Cortex of kidney (tissue), 1 donor: ENCODE measurements at places on chromosomes 11 and 22.

DNA sequence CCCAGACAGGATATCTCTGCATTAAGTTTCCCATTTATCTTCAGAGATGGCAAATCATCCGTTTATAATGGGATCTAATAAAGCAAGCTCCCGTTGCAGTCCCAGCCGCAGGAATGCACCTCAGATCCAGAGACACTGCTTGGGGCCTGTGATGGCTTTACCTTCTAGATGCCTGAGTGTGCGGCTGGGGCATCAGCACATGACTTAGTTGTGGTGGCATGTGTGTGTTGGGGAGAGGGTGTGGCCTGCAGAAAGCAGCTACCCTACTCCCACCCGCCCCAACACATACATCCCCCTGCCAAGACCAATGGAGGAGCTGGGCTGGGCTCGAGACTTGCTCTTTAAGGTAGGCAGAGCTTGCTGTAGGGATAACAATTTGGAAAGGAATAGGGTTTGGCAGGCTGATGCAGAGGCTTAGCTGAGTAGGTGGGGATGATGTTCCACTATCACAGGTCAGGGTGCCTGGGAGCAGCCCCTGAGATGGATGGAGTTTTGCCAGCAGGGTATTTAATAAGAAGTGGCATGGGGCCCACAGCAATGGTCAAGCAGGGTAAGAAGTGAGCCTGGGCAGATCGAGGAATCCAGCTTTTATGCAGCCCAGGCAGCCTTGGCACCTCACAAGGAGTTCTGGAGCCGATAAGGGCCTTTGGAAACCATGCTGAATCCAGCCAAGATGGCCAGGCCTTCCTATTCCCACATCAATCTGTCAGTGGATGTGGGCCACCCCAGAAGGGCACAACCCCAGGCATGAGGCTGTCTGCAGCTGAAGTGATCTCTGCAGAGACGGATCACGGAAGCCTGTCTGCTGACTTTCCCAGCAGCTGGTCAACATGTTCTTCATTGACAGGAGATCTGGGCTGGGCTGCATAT lies 601.3 kb downstream of the BUD13 start:
- no peak for DNase-seq

DNA sequence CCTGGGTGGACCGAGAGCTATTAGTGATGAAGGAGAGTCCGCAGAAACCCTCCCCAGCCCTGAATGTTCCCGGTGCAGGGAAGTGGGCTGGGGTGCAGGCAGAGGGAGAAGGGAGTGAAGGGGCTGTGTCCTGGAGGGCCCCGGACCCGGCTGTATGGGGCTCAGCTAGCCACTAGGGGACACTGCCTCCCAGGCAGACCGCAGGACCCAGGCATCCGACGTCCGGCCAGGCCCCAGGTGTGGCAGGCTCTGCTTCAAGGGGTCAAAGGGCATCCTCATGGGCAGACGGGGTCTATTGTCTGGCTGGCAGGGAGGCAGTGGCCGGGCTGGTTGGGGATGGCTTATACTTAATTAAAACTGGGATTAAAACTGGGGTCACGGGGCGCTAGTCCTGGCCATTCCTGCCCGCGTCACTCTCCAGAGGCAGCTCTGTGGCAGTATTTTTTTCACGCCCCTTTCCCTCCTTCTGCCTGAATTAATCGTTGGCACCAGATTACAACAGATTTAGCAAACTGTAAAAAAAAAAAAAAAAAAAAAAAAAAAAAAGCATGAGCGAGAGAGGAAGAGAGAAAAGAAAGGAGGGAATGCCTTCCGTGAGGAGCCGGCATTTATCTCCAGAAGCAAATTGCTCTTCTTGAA lies 5.1 kb downstream of the FLRT1 start:
- DNase-seq: no peak

DNA sequence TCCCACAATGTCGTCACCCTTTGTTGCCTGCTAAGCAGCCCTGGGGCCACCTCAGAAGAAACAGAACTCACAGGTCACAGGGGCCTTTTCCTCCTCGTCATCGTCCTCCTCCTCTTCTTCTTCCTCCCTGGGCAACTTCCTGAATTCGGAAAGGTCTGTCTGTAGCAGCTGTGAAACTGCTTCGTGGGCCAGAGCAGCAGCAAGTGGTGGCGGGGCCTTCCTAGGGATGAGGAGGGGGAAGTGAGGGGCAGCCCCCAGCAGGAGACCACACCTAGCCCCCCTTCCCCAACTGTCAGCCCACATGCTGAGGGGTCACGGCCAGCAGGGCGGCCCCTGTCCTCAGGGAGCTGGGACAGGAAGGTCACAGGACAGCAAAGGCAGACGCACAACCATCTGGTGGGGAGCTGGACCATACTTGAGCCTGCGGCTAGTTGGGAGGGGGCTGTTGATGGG lies 13.2 kb downstream of the PPM1F start:
- DNase-seq: no peak

DNA sequence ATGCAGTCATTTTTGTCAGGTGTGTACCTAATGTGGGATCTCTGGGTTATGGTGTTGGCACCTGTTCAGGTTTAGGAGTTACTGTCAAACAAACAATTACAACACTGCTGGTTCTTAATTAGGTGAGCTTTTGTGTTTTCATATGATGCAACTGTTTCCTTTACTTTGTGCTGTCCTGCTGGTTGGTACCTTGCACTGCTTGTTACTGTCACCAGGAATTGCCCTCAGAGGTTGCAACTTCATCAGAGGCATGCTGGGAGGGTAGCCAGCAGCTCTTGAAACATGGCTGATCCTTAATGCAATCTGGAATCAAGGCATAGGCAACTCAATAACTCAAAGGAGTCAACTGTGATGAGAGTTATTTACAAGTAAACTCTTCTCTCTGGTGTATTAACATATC lies 400.3 kb downstream of the MIAT start:
- DNase-seq: no peak

DNA sequence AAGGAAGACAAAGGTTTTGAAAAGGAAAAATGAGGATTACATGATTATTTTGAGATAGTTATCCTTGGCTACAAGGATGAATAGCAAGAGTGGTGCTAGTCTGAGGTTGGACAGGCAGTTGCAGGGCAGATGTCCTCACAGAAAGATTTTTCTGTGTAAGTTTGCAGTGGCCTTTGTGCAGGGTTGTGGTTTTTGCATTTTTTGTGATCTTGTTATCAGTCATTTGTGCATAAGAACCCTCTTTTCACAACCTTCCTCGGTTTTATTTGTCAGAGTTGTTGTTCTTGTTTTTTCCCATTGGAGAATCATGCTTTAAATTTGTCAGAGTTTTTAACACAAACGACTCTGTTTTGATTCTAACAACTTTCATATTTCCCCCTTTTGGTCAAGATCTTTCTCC lies 1.4 kb downstream of the CCDC134 start:
- DNase-seq: no peak

- DNase-seq: no peak
These were observed 55.5 kb downstream of the DGCR2 start for GRCh38 chr22:19066531-19067271.

- DNase-seq: no peak
These were observed 177.1 kb downstream of the LRRC4C start for GRCh38 chr11:41282395-41282794.

DNA sequence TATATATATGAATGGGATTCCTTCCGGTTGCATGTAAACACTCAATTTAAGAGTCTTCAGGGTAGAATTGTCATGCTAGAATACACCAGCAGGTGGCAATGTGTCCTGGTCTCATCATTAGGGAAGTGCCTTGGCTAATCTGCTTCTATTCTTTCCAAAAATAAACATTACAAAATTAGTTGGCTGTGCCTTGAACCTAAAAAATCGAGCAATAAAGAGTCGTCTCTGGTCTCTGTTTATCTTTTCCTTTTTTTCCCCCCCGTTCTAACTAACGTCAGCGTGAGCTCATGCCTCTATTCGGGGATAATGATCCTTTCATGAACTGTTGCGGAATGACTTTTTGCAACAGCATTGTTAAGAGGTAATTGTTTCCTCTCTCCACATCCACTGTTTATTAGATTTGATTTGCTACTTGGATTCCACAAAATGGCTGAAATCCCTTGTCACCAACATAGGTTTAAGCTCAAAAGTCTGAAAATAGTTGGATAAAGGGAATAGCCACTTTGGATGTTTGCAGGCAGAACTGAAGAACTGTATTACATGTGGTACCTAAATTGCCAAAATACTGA lies 1.2 kb upstream of the ARHGEF12 start:
- no peak for DNase-seq

- DNase-seq: no peak
These were observed 114.9 kb downstream of the FANCF start for GRCh38 chr11:22510741-22511140.

- no peak for DNase-seq
These were observed 753.1 kb upstream of the ARHGAP42 start for GRCh38 chr11:99934008-99934407.

- no peak for DNase-seq
These were observed 34.3 kb downstream of the MRTFA start for GRCh38 chr22:40602231-40602630.

DNA sequence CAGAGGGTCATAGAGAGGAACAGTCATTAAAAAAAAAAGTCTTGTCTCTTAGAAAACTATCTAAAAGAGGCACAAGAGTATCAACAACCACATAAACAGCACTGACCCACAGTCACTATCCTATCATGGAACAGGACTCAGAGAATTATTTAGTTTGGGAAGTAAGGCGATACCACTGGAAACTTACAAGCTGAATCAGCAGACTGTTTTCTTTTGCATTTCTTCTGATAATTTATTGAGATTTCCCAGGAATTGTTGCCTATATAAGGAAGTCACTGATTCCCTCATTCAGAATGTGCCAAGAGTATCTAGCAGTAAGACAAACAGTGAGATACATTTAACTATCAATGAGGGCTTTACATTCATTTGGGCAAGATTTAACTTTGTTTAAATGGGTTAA lies 304.1 kb downstream of the GUCY1A2 start:
- DNase-seq: no peak

- no peak for DNase-seq
These were observed 44.4 kb downstream of the EHF start for GRCh38 chr11:34665077-34665835.

- DNase-seq: no peak
These were observed 10.9 kb downstream of the OMP start for GRCh38 chr11:77113382-77114088.

GRCh38 chr22:41217553-41218157 lies 12.5 kb downstream of the L3MBTL2 start:
- DNase-seq: no peak

- DNase-seq: no peak
These were observed 22.1 kb upstream of the IGLL5 start for GRCh38 chr22:22865311-22866072.

DNA sequence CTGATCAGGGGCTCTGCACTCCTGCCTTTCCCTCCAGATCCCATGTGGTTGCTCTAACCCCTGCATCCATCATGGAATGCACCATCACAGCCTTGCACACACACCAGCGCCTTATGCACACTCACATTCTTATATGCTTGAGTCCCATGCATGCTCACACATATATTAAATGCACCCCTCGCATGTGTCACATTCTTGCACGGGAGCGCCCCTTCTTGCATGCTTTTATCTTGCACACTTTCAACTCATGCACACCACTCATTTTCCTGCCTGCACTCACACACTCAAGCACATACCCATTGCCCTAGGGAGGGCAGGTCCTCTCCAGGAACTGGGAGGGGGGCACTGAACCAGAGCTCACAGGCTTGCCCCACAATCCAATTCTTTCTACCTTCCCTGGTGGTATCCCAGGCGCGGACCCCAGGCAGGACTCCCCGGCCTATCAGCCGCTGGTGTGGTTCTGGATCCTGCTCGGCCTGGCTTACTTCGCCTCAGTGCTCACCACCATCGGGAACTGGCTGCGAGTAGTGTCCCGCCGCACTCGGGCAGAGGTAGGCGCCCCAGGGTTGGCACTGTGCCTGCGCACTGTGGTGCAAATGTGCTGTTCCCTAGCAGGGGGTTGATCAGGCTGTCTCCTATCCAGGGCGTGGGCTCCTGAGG lies 2.3 kb upstream of the CATSPERZ start:
- DNase-seq: no peak

DNA sequence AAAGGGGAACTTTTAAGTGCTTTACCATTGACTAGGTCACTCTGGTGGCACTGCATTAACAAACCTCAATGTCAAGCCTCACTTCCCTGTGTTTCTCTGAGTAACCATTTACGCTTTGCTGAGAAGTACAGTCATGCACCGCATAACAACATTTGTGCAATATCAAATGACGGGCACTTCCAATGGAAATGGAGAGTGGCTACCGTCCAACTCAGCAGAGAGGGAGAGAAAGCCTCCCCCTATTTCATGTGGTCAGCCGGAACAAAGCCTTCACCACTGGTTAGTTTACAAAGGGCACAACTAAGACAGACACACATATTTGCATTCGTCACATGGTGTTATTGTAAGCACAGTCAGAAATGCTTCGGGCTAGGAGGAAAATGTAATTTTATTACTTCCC lies 117.3 kb downstream of the RASSF10 start:
- DNase-seq: no peak

DNA sequence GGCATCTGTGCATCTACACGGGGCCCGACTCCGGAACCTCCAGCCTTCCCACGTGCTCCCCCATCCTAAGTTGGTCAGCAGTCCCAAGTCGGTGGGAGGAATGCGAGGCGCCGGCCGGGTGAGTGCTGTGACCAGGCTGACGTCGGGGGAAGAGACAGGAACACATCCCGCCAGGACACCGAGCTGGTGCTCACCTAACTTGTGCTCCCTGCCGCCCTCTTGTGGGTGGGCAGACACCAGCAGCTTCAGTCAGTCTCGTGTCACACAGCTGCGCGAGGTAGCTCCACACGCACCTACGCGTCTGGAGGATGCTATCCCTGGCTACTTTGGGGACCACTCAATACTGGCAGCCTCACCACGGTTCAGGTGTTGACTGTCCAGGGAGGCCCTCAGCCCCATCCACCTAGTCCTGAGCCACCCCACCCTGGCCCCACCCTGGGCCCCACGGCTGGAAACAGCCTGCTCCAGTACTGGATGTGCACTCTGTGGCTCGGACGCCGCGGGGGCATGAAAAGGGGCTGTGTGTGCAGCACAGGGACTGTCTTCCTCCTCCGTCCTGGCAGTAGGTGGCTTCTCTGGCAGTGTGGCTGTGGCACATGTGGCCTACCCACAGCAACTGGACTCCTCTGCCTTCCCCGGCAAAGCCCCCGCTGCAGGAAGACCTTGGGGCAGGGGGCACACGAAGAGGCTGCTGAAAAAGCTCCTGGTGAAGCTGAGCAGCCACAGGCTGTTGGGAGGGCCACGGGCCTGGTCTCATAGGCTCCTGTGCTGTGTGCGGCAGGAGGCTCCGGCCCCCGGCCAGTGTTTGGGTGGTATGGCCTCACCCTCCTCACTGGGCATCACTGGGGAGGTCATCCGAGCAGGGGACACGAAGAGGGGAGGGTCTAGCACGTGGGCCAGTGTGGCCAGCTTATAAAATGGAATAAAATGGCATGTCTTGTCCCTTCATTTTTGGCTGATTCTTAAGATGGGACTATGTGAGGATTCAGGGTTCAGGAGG lies 11.2 kb upstream of the BID start:
- DNase-seq: no peak

- DNase-seq: no peak
These were observed 71.2 kb downstream of the PIWIL4 start for GRCh38 chr11:94638301-94638901.

GRCh38 chr11:43925932-43926505 lies 16.4 kb upstream of the C11orf96 start:
- no peak for DNase-seq

GRCh38 chr22:22843848-22844247 lies 43.8 kb upstream of the IGLL5 start:
- no peak for DNase-seq
